MCF 10A (cell line): ENCODE measurements at places on chromosomes 7 and 10.

DNA sequence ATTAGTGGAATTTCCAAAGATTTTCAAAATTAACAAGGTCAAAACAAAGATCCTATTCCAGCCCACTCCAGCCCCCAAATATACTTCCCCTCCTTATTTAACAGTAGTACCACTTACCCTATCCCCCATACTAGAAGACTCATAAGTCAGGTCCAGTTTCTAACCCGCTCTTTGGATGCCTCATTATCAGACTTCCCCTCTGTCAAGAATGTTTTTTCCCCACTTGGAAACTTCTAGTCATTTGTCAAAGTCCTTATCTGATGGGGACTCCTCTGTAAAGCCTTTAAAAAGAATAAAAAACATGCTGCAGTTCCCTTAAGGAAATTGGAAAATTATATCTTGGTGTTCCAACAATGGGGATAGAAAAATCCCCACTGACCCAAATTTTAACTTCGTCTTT, 70.1 kb downstream of the IMMP2L start:
- no peaks in the 10 kb centered on the region for H3K36me3 ChIP-seq
- H3K27ac ChIP-seq = no peak overlapping the region
- H3K27me3 ChIP-seq = no peaks in the 10 kb centered on the region
- H3K4me1 ChIP-seq = no peaks in the 10 kb centered on the region
- H3K4me3 ChIP-seq = no peak overlapping the region

GRCh38 chr7:41579961-41580935, 122.6 kb downstream of the INHBA start:
- no peak overlapping the region for H3K27ac ChIP-seq
- no peaks in the 10 kb centered on the region for H3K27me3 ChIP-seq
- DNase-seq = peak; percentile 5

DNA sequence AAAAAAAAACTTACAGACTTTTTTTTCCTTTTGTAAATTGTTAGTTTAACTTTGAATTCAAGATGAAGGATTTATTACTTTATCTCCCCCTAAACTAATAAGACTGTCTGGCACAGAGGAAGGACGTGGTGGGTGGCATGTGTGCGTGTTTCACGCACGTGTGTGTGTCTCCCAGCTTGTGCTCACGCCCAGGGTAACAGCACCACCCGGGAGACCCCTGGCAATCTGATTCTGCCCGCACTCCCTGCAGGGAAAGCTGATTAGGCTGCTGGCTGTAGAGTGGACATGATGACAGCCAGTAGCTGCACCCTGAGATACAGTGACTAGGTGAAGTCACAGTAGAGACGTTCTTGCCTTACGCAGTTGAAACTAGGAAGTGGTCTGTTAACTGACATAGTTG, 25.3 kb downstream of the WIPI2 start:
- H3K4me1 ChIP-seq = no peaks in the 10 kb centered on the region
- no peak overlapping the region for H3K4me3 ChIP-seq
- no peak overlapping the region for H3K27ac ChIP-seq
- no peaks in the 10 kb centered on the region for H3K27me3 ChIP-seq
- peaks cover 95% of the 10 kb centered on the region for H3K36me3 ChIP-seq

- H3K36me3 ChIP-seq = no peaks in the 10 kb centered on the region
- no peaks in the 10 kb centered on the region for H3K4me1 ChIP-seq
- peaks cover 15% of the 10 kb centered on the region for H3K27me3 ChIP-seq
- peak; percentile 42 for DNase-seq
Measured at GRCh38 chr10:49285232-49285631, 13.7 kb upstream of the C10orf71 start.

GRCh38 chr7:114073701-114074100, 154.9 kb upstream of the PPP1R3A start:
- no peak overlapping the region for H3K27ac ChIP-seq
- DNase-seq = no peak
- no peaks in the 10 kb centered on the region for H3K36me3 ChIP-seq

DNA sequence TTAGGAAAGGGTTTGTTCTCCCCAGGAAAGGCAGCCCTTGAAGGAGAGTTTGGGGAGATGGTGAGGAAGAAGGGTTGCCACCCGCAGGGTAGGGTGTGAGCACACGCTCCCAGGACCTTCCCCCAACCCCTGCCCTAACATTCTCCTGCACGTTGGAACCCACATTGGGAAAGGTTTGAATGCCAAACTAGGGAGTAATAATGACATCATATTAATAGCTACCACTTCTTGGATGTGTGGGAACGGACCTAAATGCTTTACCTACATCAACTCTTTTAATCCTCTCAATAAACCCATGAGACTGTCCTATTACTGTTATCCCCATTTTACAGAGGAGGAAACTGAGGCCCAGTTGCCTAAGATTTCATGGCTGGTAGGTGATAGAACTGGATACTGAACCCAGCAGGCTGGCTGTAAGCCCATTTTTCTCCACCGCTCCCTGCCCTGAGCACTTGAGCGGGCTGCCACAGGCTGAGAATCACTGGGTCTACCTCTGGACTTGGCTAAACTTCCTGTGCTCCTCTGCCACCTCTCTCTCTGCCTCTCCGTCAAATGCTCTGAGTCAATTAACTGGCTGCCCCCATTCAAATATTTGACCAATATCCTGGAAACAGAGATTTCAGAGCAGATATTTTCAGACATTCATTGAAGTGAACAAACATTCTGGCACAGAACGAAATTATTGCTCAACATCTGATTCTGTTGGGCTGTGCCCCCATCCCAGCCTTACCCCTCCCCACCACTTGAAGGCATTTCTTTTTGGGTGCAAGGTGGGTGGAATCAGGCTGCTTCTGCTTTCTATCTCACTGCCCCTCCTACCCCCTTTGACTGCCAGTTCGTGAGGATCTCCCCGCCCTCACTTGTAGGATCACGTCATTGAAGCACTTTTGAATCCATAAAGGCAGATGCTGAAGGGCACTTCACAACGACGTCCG, 129.7 kb downstream of the C10orf105 start:
- no peak overlapping the region for H3K4me3 ChIP-seq
- peaks cover 36% of the 10 kb centered on the region for H3K27me3 ChIP-seq
- no peaks in the 10 kb centered on the region for H3K36me3 ChIP-seq
- no peaks in the 10 kb centered on the region for H3K4me1 ChIP-seq
- DNase-seq = no peak

GRCh38 chr7:31775556-31775955, 88.5 kb downstream of the PPP1R17 start:
- H3K27me3 ChIP-seq = no peaks in the 10 kb centered on the region
- H3K4me3 ChIP-seq = no peak overlapping the region
- no peaks in the 10 kb centered on the region for H3K4me1 ChIP-seq
- no peaks in the 10 kb centered on the region for H3K36me3 ChIP-seq
- H3K27ac ChIP-seq = no peak overlapping the region
